ENCODE measurements at places on chromosomes 7 and 10.

DNA sequence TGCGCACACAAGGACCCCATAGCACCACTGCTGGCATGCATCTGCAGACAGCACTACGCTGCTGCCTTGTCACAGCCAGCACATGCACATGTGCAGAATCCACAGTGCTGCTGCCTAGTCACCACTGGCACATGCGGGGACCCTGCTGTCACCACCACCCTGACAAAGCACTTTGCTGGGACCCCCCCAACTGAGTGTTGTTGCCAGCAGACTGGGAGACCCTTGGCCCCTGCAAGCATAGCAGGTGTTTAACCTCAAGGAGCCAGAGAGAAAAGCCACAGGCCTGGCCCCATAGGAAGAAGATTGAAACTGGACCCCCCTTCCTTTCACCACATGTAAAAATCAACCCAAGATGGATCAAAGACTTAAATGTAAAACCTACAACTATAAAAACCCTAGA, 211.2 kb downstream of the ITGB1 start:
- DNase-seq: no peak

DNA sequence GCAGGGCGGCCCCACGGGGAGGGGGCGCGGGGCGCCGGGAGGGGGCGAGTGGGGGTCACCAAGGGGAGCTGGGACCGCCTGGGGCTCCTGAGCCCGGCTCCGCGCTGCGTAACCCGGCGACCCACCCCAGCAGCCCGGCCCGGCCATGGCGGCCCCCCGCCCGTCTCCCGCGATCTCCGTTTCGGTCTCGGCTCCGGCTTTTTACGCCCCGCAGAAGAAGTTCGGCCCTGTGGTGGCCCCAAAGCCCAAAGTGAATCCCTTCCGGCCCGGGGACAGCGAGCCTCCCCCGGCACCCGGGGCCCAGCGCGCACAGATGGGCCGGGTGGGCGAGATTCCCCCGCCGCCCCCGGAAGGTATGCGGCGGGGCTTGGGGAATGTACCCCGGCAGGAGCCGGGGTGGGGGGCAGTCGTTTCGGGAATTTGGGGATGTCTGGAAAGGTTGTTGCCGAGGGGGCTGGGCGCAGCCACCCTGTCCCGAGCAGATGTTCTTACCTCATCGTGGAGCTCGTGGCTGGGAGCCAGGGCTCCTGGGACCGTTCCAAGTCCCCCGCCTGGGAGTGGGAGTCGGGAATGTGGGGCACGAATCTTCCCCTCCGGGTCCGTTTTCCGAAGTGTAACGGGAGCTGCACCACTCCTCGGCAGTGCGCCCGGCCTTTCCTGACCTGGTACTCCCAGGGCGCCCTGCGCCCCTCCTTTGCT, 431 bp downstream of the ZYX start:
- DNase-seq: peak; percentile 35

DNA sequence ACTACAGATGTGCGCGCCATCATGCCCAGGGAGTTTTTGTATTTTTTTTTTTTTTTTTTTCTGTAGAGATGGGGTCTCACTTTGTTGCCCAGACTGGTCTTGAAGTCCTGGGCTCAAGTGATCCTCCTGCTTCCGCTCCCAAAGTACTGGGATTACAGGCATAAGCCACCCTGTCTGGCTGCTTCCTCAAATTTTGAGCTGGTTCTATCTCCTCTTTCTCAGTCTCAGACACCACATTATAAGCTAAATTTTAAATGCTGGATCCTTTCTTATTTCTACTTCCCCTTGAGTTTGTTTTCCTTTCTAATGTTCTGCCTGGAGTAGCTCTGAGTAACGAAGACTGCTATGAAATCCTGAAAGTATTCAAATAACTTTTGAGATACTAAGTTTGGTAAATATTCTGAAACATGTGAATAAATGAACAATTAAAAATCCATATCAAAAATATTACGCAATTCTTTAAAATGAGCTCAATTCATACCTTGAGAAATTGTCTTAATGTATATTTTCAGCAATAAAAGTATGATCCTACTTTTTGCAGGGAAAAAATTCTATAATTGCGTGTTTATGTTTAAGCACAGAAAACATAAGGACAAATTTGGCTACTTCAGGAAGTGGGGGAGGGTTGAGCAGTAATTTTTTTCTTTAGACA, 15.0 kb downstream of the TCAF1 start:
- no peak for DNase-seq

DNA sequence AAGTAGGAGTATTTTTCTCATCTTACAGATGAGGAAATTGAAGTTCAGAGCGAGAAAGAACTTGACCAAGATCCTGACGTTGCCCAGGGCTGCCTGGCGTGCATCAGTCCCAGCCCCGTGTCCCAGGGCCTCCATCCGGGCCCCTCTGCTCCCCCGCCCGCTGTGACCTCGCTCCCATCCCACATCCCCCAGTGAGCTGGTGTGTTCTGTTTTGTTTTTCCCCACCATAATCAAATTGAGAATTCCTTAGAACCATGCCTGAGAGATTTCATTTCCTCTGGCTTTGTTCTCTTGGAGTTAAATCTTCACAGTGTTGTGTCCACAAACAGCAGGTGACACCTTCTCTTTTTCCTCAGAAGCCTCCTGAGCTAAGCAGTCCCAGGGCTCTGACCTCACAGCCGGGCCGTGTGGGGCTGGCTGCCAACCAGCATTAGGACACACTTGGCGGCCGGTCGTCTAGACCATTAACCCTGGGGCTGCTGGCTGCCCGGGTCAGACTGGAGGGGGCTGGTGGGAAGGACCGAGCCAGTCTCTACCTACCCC, 44.3 kb downstream of the PFKP start:
- no peak for DNase-seq

DNA sequence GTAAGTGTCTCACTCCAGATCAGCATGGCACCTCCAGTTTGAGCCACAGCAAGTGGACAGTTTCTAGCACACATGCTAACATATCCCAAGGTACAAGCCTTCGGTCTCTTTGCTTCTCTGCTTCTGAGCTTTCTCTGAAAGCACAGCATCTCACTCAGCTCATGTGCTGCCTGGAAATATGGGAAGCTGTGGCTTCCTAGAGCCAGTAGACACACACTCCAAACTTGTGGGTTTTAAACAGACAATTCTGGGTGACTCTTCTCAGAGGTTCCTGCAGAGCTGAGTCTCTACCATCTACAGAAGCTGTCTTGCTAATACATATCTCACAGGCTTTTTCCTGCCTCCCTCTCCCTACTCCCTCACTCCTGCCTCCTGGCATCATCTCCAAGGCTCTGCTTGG, 23.9 kb upstream of the TMEM273 start:
- DNase-seq: no peak

- DNase-seq: no peak
Observed at GRCh38 chr7:26398427-26398755, 106.7 kb downstream of the SNX10 start.

GRCh38 chr10:7312488-7312857, 98.4 kb downstream of the SFMBT2 start:
- no peak for DNase-seq

- no peak for DNase-seq
Observed at GRCh38 chr7:154304231-154304630, 252.0 kb downstream of the DPP6 start.

- no peak for DNase-seq
Observed at GRCh38 chr7:128203710-128204214, 37.3 kb upstream of the LEP start.

DNA sequence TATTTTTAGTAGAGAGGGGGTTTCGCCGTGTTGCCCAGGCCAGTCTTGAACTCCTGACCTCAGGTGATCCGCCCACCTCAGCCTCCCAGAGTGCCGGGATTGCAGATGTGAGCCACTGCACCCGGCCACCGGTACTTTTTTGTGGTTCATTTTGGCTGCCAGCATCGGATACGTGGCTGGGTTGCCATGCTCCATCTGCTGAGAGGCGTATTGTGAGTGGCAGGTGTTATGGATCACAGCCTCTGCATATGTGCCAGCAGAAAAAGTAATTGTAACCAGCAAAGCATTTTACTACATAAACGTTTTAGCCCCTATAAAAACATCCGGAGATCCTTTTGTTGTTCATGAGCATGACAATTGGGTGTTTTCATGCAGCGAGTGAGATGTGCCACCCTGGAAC, 7.1 kb downstream of the FOXK1 start:
- no peak for DNase-seq

GRCh38 chr7:84712374-84713121, 474.3 kb downstream of the SEMA3D start:
- no peak for DNase-seq

DNA sequence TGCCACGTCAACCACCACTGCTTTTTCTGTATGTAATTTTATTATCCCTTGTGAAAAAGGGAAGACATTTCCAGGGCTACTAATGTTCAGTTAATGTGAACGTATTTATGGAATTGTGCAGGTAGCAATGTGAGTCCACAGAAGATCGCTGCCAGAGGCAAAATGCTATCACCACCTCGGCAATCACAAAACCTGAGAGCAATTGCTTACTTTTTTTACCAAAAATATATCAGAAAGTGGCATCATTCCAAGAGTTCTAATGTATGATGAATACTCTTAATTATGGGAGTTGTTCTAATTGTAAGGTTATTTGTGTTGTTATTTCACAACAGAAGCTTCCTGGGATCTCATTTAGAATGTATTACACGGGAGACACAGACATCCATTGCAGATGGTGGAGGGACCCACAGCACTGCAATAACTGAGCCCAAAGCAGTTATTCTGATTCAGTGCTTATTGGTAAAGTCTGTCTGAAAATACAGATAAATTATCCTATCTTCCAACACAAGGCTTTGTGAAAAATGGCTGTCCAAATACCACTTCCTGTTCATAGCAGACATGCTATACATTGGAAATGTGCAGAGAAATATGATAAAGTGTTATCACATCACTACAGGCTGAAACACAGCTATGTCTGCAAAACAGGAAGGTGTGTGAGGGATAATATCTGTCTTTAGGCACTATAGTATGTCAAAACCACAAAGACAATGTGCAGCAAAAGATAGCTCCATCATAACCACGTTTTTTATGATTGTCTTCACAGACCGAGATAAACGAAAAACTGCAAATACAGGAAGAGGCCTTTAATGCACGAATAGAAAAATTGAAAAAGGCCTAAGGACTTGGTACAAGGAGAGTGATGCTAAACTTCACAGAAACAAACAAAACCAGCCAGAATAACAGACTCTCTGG, 102.7 kb downstream of the CABCOCO1 start:
- no peak for DNase-seq

- DNase-seq: no peak
Observed at GRCh38 chr7:80830584-80831285, 88.1 kb downstream of the SEMA3C start.

GRCh38 chr10:114684822-114685209, 26.7 kb upstream of the ABLIM1 start:
- DNase-seq: no peak

DNA sequence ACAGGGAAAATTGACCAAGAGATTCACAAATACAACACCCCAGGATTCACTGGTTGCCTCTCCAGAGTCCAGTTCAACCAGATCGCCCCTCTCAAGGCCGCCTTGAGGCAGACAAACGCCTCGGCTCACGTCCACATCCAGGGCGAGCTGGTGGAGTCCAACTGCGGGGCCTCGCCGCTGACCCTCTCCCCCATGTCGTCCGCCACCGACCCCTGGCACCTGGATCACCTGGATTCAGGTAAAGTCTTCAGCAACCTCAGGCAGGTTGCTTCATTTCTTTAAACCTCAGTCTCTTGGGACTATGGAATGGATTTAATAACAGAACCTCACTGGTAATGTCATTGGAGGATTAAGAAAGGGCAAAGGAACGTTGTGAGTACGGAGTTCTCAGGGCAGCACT, 206.9 kb upstream of the C7orf33 start:
- no peak for DNase-seq

DNA sequence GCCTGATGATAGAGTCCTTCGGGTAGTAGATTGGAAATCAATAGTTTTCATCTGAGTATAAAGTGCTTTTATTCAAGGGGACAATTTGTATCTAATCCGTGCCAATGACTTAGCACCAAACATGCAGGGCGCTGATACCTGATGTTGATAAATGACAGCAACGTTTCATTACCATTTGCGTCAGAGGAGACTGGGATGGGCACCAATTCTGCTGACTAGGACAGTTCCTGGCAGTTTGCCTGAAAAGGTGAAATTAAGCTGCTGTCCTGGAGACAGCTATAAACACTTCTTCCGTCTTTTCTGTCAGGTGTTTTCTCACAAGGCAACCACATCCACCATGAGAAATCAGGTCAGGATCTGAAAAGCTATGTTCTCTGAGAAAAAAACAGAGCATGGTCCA, 1136.4 kb downstream of the TYW1 start:
- no peak for DNase-seq

- no peak for DNase-seq
Observed at GRCh38 chr7:74233655-74234285, 20.4 kb downstream of the RFC2 start.

DNA sequence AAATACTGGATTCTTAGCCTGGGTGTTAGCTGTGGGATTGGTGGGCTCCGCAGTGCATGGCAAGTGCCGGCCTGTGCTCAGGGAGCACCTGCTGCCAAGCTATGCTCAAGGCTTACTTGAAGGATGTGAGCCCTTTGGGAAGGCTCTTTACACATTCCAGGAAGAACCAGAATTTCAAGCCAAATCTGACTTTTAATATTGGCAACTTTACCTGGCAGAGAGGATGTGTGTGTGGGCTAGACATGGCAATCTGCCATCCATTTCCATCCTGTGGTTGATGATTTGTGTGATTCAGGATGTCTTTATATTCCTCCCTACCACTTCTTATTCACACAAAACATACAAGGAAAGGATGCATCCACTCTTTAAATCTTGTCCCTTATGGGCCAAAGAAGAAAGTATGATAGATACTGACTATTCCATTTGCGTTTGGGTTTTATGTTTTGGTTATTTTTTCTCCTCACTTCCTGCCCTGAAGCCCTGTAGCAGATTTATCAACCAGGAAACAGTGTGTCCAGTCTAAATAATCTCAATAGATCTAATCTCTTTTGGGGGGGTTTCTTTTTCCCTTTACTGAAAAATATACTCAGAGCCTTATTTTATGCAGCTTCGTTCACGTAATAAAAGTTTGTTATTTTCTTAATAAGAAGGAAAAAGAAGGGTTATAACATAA, 247.1 kb downstream of the COBL start:
- DNase-seq: no peak

DNA sequence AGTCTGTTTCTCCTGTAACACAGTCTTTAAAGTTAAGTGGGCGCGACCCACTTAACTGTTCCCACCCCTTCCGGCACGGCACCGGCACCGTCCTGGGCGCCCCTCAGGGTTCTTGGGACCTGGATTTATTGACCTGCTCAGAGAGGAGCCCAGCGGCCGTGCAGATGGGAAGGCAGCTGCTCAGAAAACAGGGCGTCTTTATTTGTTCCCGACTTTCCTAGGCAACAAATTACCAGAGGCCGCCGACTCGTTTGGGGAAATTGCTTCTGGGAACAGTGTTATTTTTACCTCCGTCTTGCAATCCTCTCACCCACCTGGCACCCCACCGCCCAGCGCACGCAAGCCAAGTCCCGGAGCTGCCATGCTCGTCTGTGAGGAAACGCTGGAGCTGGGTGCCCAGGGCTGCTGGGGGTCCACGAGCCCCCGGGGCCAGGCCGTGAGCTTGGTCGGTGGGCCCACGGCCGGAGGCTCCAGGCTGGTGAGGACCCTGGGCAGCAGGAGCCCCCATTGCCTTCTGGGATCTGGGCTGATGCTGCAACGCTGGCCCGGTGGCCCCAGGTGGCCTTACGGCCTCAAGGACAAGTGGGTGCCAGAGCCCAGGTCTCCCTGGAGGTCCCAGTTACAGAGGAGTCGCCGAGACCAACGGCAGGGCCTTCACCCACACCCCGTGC, 14.9 kb upstream of the ADGRA1 start:
- peak; percentile 23 for DNase-seq

- no peak for DNase-seq
Observed at GRCh38 chr10:102004376-102004775, 51.6 kb downstream of the ARMH3 start.
